HepG2 (cell line): ENCODE measurements at places on chromosomes 3 and 15. TPM values are rescaled to one million over a fixed set of nuclear protein-coding genes. Genes with fewer than 3 reads are reported as not detected.

Gene SQOR
- polyA plus RNA-seq, result 17.5 and 19.3 TPM in 2 replicates

Gene GPR171
- polyA plus RNA-seq, result not detected in 2 replicates

Gene TMEM202
- polyA plus RNA-seq, result not detected in 2 replicates

Gene ADAMTSL3
- 0.01 and 0.04 TPM in 2 replicates for polyA plus RNA-seq

Gene ITPR1
- polyA plus RNA-seq, result 6.3 and 10.0 TPM in 2 replicates

GRCh38 chr3:140051019-140051957 lies 116.3 kb downstream of the CLSTN2 start:
- DNase-seq, result peak; percentile 2

DNA sequence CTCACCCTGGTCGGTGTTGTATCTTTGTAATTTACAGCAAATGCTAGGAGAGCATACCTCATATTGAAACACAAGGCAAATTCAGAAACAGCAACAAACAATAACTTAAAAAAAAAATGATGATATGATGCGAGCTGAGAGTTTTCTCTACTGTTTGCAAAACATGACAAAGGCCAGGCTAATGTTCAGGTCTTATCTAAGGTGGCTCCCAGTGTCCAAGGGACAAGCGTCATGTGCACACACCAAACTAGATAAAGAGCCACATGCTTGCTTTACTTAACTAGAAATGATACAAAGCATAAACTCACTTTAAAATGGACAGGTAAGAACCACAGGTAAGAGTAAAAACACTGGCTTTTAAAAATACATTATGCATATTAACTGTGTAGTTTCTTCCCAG lies 375.9 kb downstream of the FOXP1 start:
- peak; percentile 86 for DNase-seq

DNA sequence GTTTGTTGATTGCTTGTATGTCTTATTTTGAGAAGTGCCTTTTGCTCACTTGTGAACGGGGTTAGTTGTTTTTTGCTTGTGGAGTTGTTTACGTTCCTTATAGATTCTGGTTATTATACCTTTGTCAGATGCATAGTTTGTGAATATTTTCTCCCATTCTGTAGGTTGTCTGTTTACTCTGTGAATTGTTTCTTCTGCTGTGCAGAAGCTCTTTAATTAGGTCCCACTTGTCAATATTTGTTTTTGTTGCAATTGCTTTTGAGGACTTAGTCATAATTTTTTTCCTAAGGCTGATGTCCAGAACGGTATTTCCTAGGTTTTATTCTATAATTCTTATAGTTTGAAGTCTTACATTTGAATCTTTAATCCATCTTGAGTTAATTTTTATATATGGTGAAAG lies 285.3 kb upstream of the GADL1 start:
- DNase-seq, result no peak

GRCh38 chr3:139020036-139020867 lies 474 bp downstream of the PRR23B start:
- no peak for DNase-seq

GRCh38 chr3:98525494-98525893 lies 2.8 kb upstream of the CLDND1 start:
- no peak for DNase-seq

GRCh38 chr3:188516515-188516914 lies 362.6 kb downstream of the LPP start:
- DNase-seq, result no peak
